Activated T-cell treated with anti-CD3 and anti-CD28 coated beads for 24 hours (primary cell): ENCODE measurements at places on chromosomes 6 and 20.

DNA sequence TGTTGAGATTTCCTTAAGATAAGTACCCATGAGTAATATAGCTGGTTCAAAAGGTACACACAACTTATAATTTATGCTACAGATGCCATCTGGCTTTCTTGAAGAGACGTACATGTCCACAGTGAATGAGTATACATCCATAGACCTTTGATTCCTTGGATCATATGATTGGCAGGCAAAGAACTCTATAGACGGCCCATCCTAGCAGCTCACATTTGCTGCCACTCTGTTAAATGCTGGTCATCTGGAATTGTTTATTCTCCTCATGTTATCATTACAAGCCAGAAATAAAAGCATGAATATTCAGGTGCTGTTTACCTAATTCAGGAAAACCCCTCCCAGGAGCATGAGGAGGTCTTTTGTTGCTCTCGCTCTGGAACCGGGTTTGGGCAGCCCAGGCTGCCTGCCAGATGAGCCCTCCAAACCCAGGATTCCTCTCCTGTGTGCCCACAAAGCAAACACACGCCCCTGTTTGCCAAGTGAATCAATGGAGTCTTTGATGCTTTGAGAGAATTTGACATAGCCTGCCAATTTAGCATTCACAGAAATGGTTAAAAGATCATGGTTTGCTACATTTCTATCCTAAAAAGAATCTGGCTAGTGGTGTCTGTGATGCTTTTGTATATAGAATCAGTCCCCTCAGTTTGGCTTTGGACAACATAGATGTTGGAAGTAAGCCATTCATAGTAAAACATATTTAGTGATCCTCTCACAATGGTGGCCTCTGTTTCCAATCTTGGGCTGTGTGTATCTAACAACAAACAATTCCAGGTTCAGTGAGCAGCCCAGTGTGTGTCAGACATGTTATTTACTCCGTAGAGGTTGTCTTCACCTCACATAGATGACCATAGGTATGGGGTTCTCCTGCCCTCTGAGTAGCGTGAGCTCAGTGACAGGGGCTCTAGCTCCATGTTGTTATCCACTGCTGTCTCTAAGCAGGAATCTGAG lies 17.5 kb upstream of the PLCG1 start:
- no peak for DNase-seq

GRCh38 chr6:54697424-54697823 lies 149.1 kb upstream of the FAM83B start:
- no peak for DNase-seq

- no peak for DNase-seq
Observed at GRCh38 chr6:88380083-88380482, 213.9 kb upstream of the CNR1 start.

DNA sequence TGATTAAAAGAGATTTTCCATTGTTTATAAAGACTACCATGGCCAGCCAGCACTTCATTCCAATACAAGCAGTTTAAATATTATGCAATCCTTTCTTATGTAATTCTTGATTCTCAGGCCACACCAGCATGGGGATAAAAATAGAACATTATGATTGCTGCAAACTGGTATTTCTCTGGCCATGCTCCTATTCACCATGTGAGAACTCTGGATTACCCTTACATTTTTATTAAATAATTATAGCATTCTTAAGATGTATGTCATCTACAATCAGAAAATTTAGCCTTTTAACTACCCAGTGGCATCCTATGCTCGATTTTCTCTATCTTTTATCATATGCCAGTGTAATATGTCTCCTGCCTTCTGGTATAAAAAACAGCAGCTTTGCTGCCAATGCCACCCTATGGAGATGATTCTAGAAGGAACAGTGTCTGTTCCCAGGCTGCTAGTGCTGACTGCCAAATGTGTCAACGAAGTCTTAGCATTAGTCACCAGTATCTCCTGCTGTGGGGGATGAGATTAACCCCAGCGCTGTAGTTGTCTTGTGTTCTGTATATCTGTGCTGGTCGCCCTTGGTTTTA lies 501.4 kb downstream of the BCKDHB start:
- DNase-seq = no peak

DNA sequence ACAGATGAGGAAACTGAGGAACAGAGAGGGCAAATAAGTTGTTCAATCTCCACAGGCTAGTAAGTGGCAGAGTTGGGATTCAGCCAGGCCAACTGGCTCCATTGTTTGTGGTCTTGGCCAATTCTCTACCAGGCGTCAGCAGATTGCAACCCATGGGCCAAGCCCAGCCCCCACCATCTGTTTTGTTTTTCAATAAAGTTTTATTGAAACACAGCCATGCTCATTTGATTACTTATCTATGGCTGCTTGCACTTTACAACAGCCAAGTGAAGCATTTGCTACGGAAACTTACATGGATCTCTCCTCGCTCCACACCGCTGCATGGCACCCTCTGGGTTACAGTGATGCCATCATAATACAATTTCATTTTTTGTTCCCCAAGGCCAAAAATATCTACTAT lies 90.8 kb downstream of the ZNF217 start:
- no peak for DNase-seq

- no peak for DNase-seq
Observed at GRCh38 chr6:2166717-2167116, 78.7 kb downstream of the GMDS start.

DNA sequence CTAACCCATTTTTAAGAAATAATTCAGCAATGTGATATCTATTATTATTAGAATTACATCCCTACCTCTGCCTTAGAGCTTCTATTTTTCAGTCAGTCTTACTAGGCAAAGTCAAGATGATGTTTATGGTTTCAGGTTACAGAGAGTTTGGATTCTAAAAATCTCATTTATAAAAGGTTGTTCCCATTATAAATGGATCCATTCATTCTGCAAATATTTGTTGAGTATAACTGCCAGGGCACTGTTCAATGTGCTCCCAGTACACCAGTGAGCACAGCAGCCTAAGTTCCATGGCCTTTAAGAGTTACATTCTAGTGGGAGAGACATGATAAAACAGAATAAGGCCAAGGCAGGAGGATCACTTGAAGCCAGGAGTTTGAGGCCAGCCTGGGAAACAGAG lies 75.9 kb upstream of the EYA4 start:
- DNase-seq = no peak

- no peak for DNase-seq
Observed at GRCh38 chr6:37539171-37540028, 39.7 kb upstream of the CCDC167 start.

- no peak for DNase-seq
Observed at GRCh38 chr20:7703996-7704395, 236.3 kb downstream of the HAO1 start.

DNA sequence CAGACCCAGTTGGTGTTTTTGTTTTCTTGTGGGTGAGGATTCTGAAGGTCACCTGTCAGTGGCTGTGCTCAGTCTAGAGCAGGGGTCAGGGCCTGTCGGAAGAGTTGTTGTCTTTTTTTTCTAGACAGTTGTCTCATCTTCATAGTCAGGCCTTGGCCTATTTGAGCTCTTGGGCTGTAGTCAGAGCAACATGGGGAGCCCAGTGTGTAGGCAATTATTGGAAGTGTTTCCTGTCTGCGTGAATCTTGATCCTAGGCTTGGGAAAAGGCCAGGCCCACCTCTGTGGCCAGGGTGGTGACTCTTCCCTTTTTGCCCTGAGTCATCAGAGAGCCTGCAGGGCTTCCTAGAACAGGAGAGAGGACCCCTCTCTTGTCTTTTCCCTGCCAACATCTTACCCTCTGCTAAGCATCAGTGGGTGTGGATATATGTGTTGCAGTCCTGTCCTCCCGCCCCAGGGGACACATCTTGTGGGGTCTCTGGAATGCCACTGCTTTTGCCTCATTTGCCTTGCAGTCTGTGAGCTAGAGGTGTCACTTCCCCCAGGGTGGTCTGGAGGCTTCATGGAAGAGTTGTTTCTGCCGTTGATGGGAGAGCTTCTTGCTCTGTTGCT lies 11.4 kb downstream of the TJAP1 start:
- no peak for DNase-seq
